Urinary bladder (tissue), 4 donors: ENCODE measurements at places on chromosomes 2 and 18. TPM values are rescaled to one million over a fixed set of nuclear protein-coding genes. Genes with fewer than 3 reads are reported as not detected.

Gene VIT
- total RNA-seq, result 10.0 TPM

Gene MC5R
- total RNA-seq, result not detected

Gene CRYBA2
- not detected for total RNA-seq

Gene SAG
- total RNA-seq, result not detected

Gene MC2R
- total RNA-seq, result not detected

Gene CREG2
- total RNA-seq, result 0.63 TPM

GRCh38 chr2:39546937-39547336 is 109.9 kb upstream of the MAP4K3 start:
- DNase-seq, result no peak

DNA sequence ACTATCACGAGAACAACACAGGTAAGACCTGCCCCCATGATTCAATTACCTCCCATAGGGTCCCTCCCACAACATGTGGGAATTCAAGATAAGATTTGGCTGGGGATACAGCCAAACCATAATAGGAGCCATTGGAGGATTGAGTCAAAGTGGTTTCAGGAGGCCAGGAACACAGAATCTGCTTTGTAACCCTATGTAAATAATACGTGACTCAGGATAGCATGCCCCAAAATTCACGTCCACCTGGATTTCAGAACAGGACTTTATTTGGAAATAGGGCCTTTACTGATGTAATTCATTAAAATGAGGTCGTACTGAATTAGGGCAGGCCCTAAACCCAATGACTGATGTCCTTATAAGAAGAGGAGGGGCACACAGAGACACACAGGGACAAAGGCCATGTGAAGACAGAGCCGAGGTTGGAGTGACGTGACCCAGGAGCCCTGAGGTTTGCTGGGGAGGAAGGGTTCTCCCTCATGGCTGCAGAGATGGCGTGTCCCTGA is 16.0 kb upstream of the CNDP2 start:
- no peak for DNase-seq

- no peak for DNase-seq
Measured at GRCh38 chr18:3468833-3469232, 18.9 kb downstream of the TGIF1 start.

- no peak for DNase-seq
Measured at GRCh38 chr18:46621111-46621766, 35.8 kb downstream of the LOXHD1 start.

GRCh38 chr2:240920783-240921231 is 14.7 kb downstream of the CROCC2 start:
- no peak for DNase-seq

- DNase-seq, result no peak
Measured at GRCh38 chr2:27839022-27839618, 51.1 kb downstream of the RBKS start.

DNA sequence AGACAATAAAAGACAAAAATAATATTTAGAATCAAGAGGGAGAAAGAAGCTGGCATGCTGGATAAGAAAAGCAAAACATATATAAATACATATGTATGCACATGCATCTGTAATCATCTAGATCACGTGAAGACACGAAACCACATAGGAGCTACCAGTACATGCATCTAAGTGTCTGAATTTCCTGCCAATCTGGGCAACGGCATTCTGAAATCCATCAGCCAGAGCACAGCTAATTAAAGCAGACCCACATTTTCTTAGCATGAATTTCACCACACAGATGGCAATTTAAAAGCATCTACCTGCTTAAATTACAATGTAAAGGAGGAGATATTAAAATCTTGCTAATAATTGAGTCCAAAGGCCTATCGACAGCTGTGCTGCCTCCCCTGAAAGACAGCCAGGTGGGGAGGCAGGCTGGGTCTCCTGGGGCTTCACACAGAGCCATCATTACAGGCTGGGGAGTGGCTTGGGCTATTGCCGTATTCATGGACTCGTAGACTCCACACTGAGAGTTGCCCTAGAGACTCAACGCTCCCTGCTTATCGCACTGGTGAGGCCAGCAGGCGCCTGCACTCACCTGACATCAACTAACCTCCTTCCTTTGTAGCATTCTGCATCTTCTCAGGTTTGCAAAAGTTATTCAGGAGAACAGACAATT is 272.5 kb upstream of the PXDN start:
- no peak for DNase-seq

GRCh38 chr2:226909126-226909525 is 73.3 kb downstream of the RHBDD1 start:
- no peak for DNase-seq

DNA sequence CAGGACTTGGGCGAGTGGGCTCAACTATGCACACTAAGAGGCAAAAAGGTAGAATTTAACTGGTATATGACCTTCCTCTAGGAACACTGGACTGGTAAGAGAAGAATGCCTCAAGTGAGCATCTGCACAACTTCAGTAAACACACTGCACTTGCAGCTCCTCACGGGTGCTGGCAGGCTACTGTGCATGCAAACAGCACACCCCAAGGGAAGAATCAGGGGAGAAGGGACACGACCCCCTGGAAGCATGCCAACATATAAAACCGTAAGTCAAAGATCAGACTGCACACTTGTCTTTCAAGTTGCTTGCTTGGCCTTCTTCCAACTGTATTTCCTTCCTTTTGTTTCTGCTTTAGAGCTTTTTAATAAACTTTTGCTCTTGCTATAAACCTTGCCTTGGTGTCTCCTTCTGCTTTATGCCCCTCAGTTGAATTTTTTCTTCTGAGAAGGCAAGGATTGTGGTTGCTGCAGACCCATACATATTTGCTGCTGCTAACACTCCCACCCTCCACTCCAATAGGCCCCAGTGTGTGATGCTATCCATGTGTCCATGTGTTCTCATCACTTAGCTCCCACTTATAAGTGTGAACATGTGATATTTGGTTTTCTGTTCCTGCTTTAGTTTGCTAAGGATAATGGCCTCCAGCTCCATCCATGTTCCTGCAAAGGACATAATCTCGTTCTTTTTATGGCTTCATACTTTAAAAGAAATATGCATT is 263.7 kb upstream of the SPOPL start:
- peak; percentile 8 for DNase-seq

DNA sequence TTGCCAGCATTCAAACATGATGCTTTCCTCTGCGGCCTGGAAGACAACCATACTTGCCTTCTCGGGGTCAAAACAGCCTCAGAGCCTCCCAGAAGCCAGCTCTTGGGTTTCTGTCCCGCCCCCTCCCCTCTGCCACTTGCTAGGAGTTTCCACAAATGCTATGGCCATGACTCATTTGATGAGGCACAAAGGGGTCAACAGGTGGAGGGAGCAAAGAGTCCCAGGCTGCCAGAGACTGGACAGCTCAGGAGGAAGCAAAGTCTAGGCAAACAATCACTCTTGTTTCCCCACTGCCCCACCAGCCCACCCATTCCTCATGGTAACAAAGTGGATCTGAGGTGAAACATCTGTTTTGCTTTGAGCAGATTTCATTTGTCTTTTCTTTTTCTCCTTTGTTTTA is 551.1 kb downstream of the TNS1 start:
- no peak for DNase-seq

GRCh38 chr2:44836916-44837315 is 104.6 kb upstream of the SIX3 start:
- DNase-seq, result no peak

- DNase-seq, result no peak
Measured at GRCh38 chr2:15693926-15694588, 102.4 kb downstream of the DDX1 start.

DNA sequence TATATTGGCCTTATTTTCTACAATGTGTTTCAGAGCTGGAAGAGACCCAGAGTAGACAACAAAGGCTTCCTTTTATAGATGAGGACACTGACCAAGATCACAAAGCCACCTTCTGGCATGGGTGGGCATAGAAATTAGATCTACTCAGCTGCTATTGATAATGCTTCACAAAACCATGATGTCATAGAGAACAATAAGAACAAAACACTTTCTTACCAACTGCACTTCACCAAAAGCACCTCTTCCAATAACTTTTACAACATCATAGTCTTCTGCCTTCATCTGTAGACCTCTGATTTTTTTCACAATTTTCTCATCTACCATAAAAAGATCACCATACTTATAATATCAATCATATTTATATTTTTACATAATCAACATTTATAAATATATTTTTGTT is 58.1 kb downstream of the ROCK2 start:
- DNase-seq, result no peak

- no peak for DNase-seq
Measured at GRCh38 chr2:186460465-186460864, 25.6 kb upstream of the ZC3H15 start.

- peak; percentile 31 for DNase-seq
Measured at GRCh38 chr2:112958428-112959108, 19.2 kb upstream of the IL36G start.

- no peak for DNase-seq
Measured at GRCh38 chr18:3525870-3526420, 76.0 kb downstream of the TGIF1 start.

DNA sequence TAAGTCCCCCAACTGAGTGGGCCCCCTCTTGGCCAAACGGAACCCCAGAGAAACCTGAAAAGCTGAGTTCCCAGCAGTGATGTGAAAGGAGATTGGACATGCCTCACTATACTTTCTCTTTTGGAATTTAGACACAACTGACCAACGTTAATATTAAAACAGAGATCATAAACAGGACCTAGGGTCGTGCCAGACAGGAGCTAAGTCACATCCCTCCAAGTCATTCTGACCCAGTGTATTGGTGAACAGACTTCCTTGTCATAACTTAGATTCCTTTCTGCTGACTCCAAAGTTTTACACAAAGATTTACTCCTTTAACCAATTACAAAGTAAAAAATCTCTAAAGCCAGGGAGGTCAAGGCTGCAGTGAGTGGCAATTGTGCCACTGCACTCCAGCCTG is 46.9 kb downstream of the UXS1 start:
- no peak for DNase-seq
